ENCODE measurements at places on chromosomes 16 and 17. TPM values are rescaled to one million over a fixed set of nuclear protein-coding genes. Genes with fewer than 3 reads are reported as not detected.

ABI3 gene
- total RNA-seq: 2.8 TPM

RUNDC3A gene
- 15.2 TPM for total RNA-seq

CNTNAP4 gene
- not detected for total RNA-seq

NHERF2 gene
- total RNA-seq: 13.8 TPM

MT1M gene
- 41.7 TPM for total RNA-seq

SLC13A2 gene
- total RNA-seq: 14.2 TPM

GUCY2D gene
- total RNA-seq: not detected

CDH16 gene
- not detected for total RNA-seq

ZPBP2 gene
- not detected for total RNA-seq

TEDC2 gene
- total RNA-seq: not detected

AATF gene
- total RNA-seq: 34.7 TPM

IRX3 gene
- 50.9 TPM for total RNA-seq

GRAP gene
- total RNA-seq: 1.1 TPM

CDRT4 gene
- 23.8 TPM for total RNA-seq

CORO7 gene
- 18.8 TPM for total RNA-seq

ADCY9 gene
- 27.2 TPM for total RNA-seq

EVPL gene
- 218 TPM for total RNA-seq

BIRC5 gene
- total RNA-seq: 9.6 TPM

SYNGR3 gene
- 0.42 TPM for total RNA-seq

CMTM1 gene
- total RNA-seq: 1.6 TPM

CD300LB gene
- not detected for total RNA-seq

DPEP3 gene
- total RNA-seq: not detected

SEC14L5 gene
- total RNA-seq: 1.8 TPM

SDK2 gene
- 6.8 TPM for total RNA-seq

Data from suprapubic skin (tissue), 4 donors.